ENCODE measurements at places on chromosomes 3 and 15.
A peak's percentile ranks its signal among the peaks of the same experiment; 100 is the strongest.

GRCh38 chr15:38427380-38427779, 26.5 kb upstream of the FAM98B start:
- DNase-seq, result no peak

DNA sequence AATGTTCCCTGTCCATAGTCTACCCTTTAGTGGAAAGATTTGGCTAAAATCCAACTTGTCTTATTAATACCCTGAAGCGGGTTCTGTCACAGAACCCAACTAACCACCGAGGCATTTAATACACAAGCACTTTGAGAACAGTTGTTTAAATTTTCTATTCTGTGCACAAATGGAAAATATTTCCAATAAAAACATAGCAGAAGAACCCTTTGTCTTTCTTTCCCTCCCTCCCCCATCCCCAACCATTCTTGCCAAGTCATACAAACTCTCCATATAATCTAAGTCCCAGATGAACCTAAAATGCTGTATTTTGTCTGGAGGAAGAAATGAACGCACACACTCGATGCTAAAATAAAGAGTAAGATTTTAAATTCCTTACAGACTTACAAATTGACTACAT, 126.9 kb upstream of the STRIT1 start:
- DNase-seq, result no peak

- no peak for DNase-seq
These were observed 119.1 kb downstream of the OPA1 start for GRCh38 chr3:193711964-193712598.

- DNase-seq, result no peak
These were observed 10.4 kb downstream of the PPCDC start for GRCh38 chr15:75033809-75034208.

DNA sequence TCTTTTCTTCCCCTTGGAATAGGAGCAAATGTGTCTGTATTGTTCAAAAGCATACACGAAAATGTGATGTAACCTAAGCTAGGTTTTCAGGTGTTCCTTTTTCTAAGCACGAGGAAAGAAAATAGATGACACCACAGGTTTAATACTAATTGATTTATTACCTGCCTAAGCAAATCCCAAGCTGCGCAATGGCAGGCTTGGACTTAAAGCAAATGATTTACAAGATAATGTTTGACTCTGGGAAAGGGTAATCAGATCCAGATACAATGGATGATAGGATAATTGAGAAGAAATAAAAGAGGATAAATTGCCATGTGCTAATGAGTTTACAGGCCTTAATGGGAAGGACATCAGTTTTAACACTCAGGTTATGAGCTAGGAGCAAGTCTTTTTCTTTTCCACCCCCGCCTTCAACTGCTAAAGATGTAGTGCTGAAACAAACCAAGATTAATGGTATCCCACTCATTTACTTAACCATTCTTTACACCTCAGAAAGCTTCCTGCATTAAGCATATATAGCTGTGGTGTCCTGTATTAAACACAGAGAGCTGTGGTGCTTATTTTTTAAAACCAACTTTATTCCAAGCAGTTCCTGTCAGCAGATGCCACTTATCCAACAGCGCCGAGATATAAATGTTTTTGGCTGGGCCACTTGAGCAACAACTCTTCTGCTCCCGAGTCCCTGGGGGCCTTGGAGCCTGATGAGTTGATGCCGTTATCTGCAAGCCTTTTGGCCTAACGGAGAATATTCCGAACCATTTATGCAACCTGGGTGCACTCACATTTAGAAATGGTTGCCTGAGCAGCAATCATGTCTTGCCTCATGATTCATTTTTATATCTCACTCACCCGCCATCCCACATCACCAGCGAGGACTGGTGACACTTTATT, 205.5 kb downstream of the MECOM start:
- DNase-seq, result no peak

DNA sequence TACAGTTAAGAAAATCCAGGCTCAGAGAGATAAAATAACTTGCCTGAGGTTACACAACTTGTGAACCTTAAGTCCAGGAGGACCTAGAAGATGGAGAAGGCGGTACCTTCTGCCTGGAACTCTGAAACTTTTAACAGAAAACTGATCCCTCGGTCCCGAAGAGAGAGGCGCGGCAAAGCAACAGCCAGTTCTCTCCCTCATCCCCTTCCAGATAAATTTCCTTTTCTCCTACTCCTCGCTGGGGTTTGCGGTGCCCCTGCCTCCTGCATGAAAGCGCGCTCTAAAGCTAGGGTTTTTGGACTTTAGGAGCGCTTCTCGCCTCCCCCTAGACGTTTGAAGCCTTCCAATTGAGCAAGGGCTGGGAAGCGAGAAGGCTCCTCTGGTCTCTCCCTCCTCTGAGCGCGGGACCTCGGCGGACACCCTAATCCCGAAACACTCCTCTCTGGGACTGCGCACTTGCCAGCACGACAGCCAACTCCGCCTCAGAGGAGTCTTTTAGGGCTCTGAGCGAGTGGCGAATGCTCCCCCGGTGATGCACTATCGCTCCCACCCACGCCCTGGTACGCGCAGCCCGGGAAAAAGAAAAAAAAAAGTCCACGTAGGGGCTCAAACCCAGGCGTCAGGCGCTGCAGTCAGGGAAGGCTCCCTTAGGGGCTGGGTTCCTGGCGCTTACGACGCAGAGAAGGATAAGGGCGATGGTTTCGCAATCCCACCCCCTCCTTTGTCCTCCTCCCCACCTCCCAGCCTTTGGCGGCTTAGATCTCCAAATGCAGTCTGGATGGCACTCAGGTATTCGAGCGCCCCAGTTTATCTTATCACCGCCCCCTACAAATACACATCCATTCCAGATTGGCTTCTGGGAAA, 7.9 kb upstream of the EOMES start:
- no peak for DNase-seq

- no peak for DNase-seq
These were observed 649.7 kb upstream of the CBLB start for GRCh38 chr3:106518516-106518915.

DNA sequence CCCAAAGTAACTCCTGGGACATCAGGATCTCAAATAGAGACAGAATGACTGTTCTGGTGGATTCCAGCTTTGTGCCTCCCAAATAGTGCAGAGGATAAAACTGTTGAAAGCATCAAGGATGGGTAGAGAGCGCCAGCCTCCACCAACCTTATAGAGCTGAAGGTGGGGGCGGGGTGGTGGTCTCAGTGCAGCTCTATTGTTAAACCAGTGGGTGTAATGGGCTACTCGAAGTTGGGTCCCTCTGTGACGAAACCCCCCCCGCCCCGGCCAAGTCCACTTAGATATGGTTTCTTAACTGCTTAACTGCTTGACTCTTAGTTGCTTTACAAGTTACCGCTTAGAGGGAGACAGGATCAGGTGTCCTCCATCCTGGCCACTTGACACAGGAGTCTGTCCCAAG, 22.7 kb downstream of the DHX30 start:
- DNase-seq, result no peak

DNA sequence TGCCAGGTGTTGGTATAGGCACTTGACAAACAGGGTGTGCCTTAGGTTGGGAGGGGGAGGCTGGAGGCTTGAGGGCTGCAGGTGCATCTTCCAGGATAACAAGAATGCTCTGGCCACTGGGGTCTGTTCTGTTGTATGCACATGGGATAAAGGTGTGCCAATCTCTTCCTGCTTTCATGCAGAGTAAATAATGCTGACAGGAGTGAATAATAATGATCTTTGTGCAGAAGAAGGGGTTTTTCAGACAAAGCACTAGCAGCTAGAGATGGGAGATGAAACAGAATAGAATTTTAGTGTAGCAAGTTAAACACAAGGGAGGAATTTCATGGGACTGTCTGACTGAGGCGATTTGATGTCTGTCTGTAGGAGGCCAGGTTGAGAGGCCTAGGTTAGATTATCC, 1.9 kb upstream of the ROPN1 start:
- no peak for DNase-seq

GRCh38 chr3:41404582-41404981, 205.3 kb downstream of the CTNNB1 start:
- DNase-seq, result no peak

- no peak for DNase-seq
These were observed 252.7 kb upstream of the ZPLD1 start for GRCh38 chr3:102182162-102182561.

DNA sequence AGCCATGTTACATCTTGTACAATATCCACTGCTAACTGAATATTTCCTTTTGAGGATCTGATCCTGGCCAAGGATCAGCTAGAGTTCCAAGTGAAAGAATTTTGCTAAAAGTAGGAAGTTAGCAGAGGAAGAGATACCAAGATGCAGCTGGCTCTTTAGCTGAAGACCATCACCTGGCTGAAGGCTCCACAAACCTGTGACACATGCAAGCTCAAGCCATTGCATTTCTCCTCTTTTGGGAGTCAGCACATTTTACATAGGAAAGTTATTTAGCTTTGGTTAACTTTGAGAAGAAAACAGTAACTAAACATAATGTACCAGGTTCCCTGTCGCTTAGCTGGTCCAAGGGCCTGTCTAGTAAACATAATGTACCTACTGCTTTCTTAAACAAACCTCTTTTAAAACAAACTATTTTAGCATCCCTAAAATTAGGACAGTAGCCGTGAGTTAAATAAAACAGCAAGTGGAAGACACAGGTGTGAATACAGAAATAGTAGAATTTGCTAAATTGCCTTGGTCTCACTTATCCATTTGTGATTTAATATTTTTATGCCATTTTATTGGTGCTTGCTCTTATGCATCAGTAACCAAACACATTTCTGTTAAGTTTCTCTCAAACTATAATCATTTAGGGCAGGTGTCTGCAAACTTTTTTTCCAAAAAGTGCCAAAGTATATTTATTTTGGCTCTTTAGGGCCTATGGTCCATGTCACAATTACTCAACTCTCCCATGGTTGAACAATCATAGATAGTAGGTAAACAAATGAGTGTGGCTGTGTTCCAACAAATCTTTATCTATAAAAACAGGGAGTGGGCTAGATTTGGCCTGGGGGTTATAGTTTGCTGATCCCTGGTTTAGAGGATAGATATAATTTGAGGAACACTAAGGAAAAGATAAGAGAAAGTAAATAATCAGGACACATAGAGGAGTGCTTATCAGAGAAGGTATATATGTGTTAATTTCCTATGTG, 11.2 kb downstream of the GCSAM start:
- DNase-seq, result no peak

GRCh38 chr3:12229896-12230295, 59.0 kb upstream of the PPARG start:
- no peak for DNase-seq

- no peak for DNase-seq
These were observed 46.3 kb upstream of the TIPARP start for GRCh38 chr3:156627946-156628569.

DNA sequence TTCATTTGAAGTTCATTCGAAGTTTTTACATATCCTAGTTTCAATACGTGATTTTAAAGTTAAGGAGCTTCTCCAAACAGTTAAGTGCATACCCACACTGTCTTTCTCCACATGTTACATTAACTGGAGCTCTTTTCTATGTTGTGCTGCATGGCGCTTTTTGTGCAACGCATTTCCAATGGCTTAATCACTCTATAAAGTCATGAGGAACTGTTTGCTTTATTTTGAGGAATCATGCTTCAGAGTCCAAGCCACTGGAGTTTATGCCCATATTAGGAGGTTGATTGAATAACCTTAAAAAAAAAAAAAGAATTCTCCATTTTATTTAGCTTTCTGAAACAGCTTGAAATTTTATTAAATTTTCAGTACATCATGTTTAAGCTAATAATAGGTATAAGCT, 109.4 kb upstream of the MBNL1 start:
- DNase-seq, result no peak

DNA sequence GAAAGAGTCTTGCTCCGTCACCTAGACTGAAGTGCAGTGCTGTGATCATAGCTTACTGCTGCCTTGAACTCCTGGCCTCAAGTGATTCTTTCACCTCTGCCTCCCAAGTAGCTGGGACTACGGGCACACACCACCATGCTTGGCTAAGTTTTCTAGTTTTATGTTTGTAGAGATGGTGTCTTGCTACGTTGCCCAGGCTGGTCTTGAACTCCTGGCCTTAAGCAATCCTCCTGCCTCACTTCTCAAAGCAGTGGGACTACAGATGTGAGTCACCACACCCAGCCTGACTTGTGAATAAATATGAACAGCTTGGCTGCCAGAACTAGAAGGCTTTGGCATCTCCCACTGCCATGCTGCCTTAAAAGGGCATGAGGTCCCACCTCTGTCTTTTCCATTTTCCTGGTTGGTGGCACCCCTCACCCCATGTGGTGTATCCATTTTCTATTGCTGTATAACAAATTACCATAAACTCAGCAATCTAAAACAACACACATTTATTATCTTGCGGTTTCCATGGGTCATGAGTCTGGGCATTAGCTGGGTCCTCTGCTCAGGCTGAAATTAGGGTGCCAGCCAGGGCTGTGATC, 44.3 kb downstream of the PTPRG start:
- no peak for DNase-seq

DNA sequence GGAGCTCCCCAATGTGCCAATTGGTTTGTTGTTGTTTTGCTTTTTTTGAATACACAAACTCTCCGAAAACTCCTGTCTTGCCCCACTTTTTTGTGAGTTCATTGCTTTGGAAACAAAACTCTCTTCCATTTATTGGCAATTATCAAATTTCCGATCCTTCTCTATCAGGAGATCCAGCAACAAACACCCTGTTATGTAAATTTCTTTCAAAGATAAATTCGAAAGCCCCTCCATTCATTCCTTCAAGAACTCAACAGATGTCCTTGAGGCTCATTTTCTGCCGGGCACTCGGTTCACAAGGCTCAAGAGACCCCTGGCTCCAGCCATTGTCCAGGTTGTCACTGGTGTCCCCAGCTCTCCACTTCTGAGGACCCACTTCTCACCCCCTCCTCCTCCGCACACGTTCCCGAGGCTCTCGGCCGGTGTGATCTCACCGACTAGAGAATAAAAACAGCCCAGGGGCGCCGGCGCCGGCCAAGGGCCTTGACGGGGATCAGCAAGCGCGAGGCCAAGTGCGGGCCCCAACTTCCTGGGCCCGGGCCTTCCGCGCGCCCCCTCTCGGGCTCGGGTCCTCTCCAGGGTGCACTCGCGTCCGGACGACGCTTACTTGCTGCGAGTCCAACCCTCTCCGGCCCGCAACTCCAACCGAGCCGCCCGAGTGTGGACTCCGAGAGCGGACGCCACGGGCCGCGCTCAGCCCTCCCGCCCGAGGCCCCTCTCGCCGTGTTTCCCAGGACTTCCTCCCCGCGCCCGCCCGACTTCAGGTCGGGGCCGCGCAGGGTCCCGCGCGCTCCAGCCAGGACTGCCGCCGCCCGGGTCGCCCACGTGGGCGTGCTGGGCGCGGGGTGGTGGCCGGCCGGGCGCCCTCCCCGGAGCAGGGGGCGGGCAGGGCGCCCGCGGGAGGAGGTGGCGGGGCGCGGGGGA, 533 bp upstream of the SMAD3 start:
- peak; percentile 27 for DNase-seq

- DNase-seq, result no peak
These were observed 16.5 kb downstream of the LMCD1 start for GRCh38 chr3:8518138-8518537.
